ENCODE measurements at places on chromosomes 3 and 15. TPM values are rescaled to one million over a fixed set of nuclear protein-coding genes. Genes with fewer than 3 reads are reported as not detected.

GRCh38 chr3:189142527-189142926 is 29.2 kb upstream of the TPRG1 start:
- H3K27ac ChIP-seq = no peak overlapping the region
- peaks cover 2% of the 10 kb centered on the region for H3K4me1 ChIP-seq
- peaks cover 14% of the 10 kb centered on the region for H3K27me3 ChIP-seq
- no peak overlapping the region for H3K4me3 ChIP-seq

DNA sequence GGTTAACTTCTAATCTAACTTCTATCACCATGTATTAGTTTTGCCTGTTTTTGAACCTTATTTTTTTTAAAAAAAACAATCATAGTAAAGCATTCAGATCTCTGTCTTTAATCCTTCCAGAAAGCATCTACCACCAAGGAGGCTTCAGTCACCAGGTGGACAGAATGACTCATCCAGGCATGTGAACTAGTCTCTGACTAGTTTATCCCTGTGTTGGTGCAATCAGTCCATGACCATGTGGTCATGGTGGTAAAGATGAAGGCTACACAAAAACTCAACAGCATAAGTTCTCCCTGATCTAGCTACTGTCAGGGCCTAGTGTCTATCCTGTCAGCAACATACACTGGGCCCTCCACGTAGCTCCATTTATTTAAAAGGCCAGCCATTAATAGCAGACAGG is 750.6 kb downstream of the AGBL1 start:
- H3K36me3 ChIP-seq = no peaks in the 10 kb centered on the region
- no peak for DNase-seq
- H3K27me3 ChIP-seq = no peaks in the 10 kb centered on the region

- DNase-seq = peak; percentile 74
- no peak overlapping the region for H3K27ac ChIP-seq
- H3K27me3 ChIP-seq = no peaks in the 10 kb centered on the region
These were observed 103.5 kb downstream of the CD47 start for GRCh38 chr3:107987036-107987939.

Gene ALDH1A3
- 143 TPM for total RNA-seq

DNA sequence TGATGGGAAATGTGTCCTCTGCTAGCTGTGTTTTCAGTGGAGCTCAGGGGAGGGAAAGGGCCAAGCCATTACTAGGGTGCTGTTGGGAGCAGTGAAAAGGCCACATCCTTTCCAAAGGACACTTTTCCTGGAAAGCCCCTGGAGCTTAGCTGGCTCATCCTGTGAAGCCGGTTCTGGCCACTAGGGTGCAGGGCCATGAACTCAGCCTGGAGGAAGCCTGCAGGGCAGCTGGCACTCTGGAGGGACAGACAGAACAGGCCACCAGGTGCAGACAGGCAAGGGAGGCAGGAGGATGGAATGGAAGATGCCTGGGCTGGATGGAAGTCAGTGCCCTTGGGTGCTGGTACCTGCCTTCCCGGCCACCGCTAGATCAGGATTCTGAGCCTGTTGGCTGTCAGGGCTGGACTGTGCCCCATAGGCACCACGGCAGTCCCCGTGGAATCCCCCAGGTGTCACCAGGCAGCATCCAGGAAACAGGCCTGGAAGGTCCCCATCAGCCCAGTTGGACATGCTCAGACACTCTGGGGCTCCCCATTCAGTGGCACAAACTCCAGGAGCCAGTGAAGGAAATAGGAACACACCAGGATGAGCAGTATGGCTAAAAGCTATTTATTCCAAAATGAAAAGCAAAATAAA is 76.2 kb upstream of the C2CD4B start:
- no peak for DNase-seq
- no peak overlapping the region for H3K27ac ChIP-seq
- no peaks in the 10 kb centered on the region for H3K27me3 ChIP-seq

DNA sequence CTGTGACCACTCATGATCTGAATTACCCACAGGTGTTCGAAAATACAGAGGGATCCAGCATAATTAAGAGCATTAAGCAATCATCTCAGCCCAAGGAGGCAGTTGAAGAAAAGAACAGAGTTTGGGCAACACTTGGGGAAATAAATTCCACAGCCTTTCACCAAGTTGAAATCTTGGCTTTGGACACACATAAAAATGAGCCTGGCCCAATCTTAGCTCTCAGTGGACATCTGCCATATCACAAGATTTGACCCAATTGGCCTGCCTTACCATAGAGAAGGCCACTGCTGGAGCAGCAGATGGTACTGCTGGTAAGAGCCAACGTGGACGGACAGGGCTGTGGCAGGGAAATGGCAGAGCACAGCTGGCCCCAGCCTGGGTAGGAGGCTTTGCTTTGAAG is 13.0 kb downstream of the FOXP1 start:
- no peak for DNase-seq
- H3K27ac ChIP-seq = no peak overlapping the region
- H3K4me3 ChIP-seq = no peak overlapping the region
- no peaks in the 10 kb centered on the region for H3K4me1 ChIP-seq
- no peaks in the 10 kb centered on the region for H3K27me3 ChIP-seq

DNA sequence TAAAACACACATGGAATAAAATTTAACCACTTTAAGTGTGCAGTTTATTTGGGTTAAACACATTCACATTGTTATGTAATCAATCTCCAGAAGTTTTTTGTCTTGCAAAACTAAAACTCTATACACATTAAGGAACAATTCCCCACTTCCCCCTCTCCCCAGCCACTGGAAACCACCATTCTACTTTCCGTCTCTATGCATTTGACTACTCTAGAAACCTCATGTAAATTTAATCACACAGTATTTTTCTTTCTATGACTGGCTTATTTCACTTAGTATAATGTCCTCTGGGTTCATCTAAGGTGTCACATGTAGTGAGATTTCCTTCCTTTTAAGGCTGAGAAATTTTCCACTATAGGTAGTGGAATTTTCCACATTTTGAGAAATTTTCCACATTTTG is 568.7 kb upstream of the UBE2E2 start:
- DNase-seq = no peak
- H3K4me3 ChIP-seq = no peak overlapping the region
- no peaks in the 10 kb centered on the region for H3K36me3 ChIP-seq
- H3K27me3 ChIP-seq = no peaks in the 10 kb centered on the region

- no peaks in the 10 kb centered on the region for H3K36me3 ChIP-seq
- H3K4me1 ChIP-seq = no peaks in the 10 kb centered on the region
- no peaks in the 10 kb centered on the region for H3K27me3 ChIP-seq
- H3K4me3 ChIP-seq = no peak overlapping the region
- no peak overlapping the region for H3K27ac ChIP-seq
These were observed 50.3 kb downstream of the FILIP1L start for GRCh38 chr3:100063929-100064461.

DNA sequence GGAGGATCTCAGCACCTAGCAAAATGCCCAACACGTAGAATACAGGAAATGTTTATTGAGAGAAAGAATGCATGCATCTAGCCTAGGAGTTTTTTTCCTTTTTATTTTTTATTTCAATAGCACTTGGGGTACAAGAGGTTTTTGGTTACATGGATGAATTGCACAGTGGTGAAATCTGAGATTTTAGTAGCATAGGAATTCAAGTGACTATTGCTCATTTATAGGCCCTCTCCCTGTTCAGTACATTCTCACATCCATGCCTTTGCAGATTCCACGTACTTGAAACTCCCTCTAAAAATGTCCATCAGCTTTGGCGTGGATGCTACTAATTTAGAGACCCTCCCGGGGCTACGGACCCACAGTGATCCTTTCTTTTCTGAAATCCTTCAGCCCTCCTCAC is 61.7 kb upstream of the PIAS1 start:
- no peak for DNase-seq
- no peak overlapping the region for H3K27ac ChIP-seq
- no peaks in the 10 kb centered on the region for H3K4me1 ChIP-seq
- no peaks in the 10 kb centered on the region for H3K27me3 ChIP-seq

- H3K27me3 ChIP-seq = peaks cover under 1% of the 10 kb centered on the region
- H3K27ac ChIP-seq = no peak overlapping the region
- no peaks in the 10 kb centered on the region for H3K36me3 ChIP-seq
- no peak for DNase-seq
These were observed 180.0 kb downstream of the CD47 start for GRCh38 chr3:107910713-107911259.

DNA sequence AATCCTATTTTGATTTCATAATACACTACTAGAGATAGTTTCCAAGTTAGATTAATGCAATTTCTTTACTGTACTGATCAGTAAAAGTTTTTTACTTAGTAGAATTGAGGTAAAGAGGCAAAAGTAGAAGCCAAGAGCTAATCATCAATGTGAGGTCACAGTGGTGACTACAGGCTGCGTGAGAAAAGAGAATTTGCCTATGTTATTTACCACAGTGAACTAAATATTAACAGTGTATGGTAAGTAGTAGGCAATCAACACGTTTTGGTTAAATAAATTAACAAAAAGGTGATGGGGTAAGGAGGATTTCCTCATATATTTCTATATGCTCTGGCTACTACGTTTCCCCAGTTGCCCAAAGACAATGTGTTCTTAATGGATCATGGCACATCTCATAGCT is 202.2 kb upstream of the CMC1 start:
- DNase-seq = no peak
- no peak overlapping the region for H3K27ac ChIP-seq
- H3K36me3 ChIP-seq = no peaks in the 10 kb centered on the region
- no peaks in the 10 kb centered on the region for H3K4me1 ChIP-seq

DNA sequence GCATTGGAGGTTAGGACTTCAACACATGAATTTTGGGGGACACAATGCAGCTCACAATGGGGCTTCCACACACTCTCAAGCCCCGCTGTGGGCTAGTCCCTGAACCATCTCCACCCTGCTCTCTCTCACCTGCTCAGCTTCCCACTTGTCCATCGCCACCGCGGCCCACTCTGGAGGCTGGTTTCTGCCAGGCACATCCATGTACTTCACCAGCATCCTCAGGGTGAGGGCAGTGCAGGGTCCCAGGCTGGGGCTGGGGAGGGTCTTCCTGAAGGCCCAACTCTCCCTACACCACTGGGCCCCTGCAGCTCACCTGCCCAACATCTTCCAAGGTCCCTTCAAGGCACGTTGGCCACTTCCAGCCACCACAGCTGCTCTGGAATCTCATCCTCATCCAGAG is 46.4 kb downstream of the KLF15 start:
- H3K27me3 ChIP-seq = no peaks in the 10 kb centered on the region
- no peak overlapping the region for H3K27ac ChIP-seq
- no peaks in the 10 kb centered on the region for H3K4me1 ChIP-seq

GRCh38 chr3:58630076-58630709 is 36.4 kb downstream of the FAM3D start:
- no peak overlapping the region for H3K27ac ChIP-seq
- H3K36me3 ChIP-seq = no peaks in the 10 kb centered on the region
- H3K27me3 ChIP-seq = no peaks in the 10 kb centered on the region
- peak; percentile 39 for DNase-seq
- no peak overlapping the region for H3K4me3 ChIP-seq

Gene TM4SF4
- total RNA-seq = 0.46 TPM

GRCh38 chr3:146269271-146269670 is 18.4 kb upstream of the PLSCR4 start:
- no peak for DNase-seq
- no peaks in the 10 kb centered on the region for H3K36me3 ChIP-seq
- H3K4me1 ChIP-seq = no peaks in the 10 kb centered on the region
- no peak overlapping the region for H3K27ac ChIP-seq
- H3K4me3 ChIP-seq = no peak overlapping the region
- no peaks in the 10 kb centered on the region for H3K27me3 ChIP-seq

Gene SUCNR1
- not detected for total RNA-seq

Gene CLSTN2
- 0.03 TPM for total RNA-seq

DNA sequence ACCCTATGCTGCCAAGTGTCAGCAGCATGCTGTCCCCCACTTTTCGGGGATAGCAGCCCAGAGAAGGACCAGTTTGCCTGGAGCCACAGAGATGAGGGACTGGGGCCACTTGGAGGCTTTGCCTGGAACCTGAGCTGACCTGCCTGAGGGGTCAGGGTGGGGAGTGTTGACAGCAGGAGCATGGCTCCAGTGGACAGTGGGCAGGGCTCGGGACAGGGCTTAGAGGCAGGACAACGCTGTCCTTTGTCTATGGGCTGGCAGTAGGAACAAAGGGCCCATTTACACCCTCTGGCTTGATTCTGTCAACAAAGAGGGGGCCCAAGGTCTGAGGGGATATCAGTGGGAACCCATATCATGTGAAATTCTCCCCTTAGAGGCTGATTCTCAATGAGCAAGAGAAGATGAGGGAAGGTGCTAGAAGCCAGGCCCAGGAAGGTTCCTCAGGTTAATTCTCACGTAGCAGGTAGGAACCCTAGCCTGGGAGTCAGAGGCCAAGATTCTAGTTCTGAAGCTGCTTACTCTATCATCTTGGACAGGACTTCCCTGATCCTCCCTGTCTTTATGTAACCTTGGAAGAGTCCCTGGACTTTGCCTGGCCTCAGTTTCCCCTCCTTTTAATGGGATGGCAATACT is 29.7 kb upstream of the HHATL start:
- no peak overlapping the region for H3K27ac ChIP-seq
- no peak for DNase-seq
- H3K4me3 ChIP-seq = no peak overlapping the region
- H3K36me3 ChIP-seq = no peaks in the 10 kb centered on the region
- H3K27me3 ChIP-seq = no peaks in the 10 kb centered on the region

GRCh38 chr3:127360647-127361046 is 72.8 kb upstream of the PRR20G start:
- H3K4me1 ChIP-seq = no peaks in the 10 kb centered on the region
- no peaks in the 10 kb centered on the region for H3K36me3 ChIP-seq
- no peak overlapping the region for H3K4me3 ChIP-seq
- H3K27ac ChIP-seq = no peak overlapping the region

DNA sequence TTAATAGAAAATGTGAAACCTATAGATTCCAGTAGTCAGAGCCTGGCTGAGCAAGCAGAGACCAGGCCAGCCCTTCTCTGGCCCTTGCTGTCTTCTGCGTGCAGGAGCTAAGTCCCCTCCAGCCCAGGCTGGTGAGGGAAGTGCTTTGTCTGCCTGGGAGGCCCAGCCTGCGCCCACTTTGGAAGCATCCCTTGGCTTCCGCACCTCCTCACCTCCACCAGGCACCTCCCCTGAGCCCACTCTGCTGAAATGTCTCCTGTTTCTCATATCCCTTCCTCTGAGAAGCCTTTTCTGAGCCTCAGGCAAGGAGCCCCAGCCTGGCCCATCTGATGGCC is 45.3 kb downstream of the ALDH1L1 start:
- no peak overlapping the region for H3K4me3 ChIP-seq
- H3K27me3 ChIP-seq = peaks cover 10% of the 10 kb centered on the region
- no peaks in the 10 kb centered on the region for H3K4me1 ChIP-seq
- no peak overlapping the region for H3K27ac ChIP-seq
- no peak for DNase-seq
- no peaks in the 10 kb centered on the region for H3K36me3 ChIP-seq

Gene RTP4
- 2.5 TPM for total RNA-seq

DNA sequence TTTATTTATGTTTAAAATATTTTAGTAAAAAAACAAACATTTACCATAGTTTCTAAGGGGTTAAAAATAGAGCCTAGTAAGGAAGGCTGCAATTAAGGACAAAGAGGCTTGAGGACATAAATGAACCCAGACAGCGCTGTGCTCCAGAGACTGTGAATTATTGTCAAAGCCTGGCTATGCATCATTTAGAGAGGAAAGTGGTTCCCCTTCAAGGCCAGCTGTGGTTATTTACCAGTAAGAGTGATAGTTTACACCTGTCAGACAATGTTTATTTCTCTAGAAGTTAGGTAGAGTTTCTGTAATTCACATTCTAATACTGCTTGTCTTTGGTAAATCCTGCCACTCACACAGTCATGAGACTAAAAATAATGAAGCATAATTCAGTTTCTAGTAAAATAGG is 32.4 kb upstream of the PIK3R4 start:
- no peak overlapping the region for H3K4me3 ChIP-seq
- no peak for DNase-seq
- H3K36me3 ChIP-seq = no peaks in the 10 kb centered on the region
- H3K27ac ChIP-seq = no peak overlapping the region

Gene SLC9C1
- not detected for total RNA-seq

GRCh38 chr3:131007256-131007655 is 19.4 kb downstream of the ASTE1 start:
- H3K27ac ChIP-seq = no peak overlapping the region
- 0 out of 2 replicates have a peak, but pooled peaks cover 2% of the 10 kb centered on the region for H3K36me3 ChIP-seq

Data from Panc1 (cell line).